Lower leg skin (tissue), 4 donors: ENCODE measurements at places on chromosomes 13 and 19.
A peak's percentile ranks its signal among the peaks of the same experiment; 100 is the strongest.

GRCh38 chr13:111423168-111423785 lies 102.8 kb downstream of the TEX29 start:
- DNase-seq, result no peak

DNA sequence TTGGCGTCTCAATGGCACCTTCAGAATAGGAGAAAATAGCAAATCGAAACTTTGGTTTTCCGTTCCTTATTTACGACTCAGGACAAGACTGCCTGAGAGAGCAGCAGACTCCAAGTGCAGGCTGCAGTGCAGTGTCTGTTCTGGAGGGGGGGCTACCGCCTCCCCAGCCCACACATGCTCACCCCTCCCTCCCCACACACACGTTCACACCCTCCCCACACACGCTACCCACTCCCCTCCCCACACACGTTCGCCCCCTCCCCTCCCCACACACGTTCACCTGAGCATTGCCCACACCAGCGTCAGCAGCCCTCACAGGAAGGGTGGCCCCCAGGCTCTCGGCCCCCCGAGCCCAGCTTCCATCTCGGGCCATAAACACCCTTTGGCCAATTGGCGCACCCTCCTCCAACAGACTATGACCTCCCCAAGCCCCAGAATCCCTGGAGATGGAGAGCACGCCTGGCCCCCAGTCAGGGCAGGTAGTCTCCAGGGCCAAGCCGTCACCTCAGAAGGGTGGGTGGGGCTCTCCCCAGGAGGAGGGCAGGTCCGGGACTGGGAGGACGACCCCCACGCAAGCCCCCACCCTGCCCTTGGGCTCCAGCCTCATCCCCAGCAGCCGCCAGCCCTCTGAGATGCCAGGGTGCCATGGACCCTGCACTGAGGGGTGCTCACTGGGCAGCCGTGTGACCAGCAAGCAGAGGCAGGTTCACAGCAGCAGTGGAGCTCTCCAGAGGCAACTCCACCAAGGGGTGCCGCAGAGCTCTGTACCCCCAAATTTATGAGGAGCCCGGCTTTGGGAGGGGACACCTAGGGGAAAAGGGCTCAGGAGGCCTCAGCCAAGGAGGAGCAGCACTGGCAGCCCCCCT lies 27.5 kb downstream of the RASA3 start:
- peak; percentile 69 for DNase-seq

DNA sequence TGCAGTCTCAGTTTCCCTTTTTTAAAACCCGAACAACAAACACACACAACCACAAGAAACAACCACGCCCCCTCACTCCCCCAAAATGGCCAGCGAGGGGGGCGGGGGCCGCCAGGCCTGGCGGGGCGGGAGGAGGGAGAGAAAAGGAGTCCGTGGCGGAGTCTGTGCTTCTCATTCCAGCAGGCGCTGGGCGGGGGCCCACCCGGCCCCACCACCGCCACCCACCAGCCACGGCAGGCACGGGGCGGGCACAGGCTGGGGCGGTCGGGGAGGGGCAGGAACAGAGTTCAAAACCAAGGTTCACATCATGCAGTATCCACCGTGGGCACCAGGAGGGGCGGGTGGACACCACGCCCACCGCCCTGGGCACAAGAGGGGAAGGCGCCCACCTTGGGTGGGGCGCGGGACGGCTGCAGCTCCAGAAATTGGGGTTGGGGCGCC lies 12.9 kb downstream of the DPF1 start:
- DNase-seq, result no peak

DNA sequence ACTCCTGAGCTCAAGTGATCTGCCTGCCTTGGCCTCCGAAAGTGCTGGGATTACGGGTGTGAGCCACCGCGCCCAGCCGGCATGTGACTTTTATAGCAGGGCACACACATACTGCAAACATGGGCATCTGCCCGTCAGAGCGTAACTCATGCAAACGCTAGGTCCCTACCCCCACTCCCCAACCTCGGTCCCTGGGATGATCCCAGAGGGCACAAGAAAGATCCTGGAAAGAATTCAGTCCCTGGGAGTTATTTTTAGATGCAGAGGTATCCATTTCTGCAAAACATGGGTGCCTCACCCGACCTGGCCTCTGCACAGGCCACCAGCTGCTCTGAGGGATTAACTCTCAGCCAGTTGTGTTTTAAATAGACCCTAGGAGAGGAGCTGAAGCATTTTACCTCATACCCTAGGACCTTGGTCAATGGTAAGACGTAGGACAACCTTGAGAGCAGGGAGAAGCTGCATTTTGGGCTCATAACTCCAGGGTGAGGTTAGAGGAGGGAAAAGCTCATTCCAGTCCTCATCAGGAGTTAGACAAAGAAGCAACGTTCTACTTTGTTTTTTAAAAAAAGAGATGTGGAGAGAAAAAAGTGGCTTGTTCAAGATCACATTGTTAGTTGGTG lies 10.8 kb downstream of the TMEM38A start:
- no peak for DNase-seq

DNA sequence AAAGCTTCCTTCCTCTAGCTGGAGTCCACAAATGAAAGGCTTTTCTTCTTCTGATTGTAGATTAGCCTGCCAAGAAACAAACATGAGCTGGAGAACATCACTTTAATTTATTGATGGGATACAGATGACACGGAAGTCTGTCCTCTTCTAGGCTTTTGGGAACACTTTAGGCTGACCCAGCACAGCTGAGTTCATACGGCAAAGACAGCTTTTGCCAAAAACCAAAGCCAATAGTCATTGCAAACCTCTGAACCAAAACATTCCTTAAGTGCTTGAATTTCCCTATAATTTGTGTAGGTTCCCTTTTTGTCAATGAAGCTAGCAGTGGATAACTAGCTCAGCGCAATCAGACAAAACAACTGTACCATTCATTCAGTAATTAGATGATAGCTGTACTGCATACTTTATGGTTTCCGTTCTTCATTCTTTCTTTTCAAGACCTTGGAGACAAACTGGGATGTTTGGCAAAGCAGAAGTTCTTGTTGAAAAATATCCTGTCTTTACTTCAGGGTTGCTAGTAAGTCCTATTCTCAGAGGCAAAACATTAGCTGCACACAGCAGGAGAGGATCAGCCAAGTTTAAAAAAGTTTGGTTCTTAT lies 95.7 kb upstream of the SPRY2 start:
- DNase-seq, result no peak

DNA sequence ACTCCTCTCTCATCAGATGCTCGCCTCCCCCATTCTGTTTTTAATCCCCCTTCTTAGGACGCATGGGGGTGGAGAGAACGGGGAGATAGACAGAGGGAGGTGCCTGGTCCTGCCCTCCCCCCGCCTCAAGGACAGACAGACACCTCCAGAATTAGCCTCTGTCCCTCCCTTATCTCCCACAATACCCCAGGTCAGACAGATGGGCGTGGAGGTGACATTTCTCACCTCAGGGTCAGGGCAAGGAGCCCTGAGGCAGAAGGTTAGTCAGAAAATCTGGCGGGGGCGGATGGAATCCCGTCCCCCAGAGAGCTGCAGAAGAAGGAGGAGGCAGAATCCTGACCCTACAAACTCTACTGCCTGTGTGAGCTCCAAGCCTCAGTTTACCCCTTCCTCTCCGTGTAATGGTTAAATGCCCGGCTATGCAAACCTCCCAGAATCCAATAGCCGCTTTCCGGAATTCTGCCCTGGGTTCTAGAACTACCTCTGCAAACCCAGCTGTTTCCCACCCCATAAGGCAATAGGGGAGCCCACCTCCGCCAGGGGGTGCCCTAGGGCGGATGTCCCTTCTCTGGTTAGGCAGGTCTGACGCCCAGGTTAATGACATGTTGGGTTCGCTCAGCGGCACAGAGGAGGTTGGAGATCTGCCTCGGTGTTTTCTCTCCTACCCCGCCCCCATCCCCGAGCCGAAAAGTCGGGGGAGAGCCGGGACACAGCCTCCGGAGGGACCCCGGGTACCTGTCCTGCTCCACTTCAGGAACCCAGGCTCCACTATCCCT lies 900 bp downstream of the PPP1R13L start:
- no peak for DNase-seq
